ENCODE measurements at places on chromosomes 13 and 19. TPM values are rescaled to one million over a fixed set of nuclear protein-coding genes. Genes with fewer than 3 reads are reported as not detected.

ERICH4 gene
- not detected for total RNA-seq

GRCh38 chr13:30107521-30108136 is 199.7 kb downstream of the KATNAL1 start:
- no peak for DNase-seq
- peaks cover 29% of the 10 kb centered on the region for H3K4me1 ChIP-seq
- H3K36me3 ChIP-seq, result no peaks in the 10 kb centered on the region
- no peak overlapping the region for H3K4me3 ChIP-seq

KLK7 gene
- total RNA-seq, result not detected

KIR3DL1 gene
- not detected for total RNA-seq

DNA sequence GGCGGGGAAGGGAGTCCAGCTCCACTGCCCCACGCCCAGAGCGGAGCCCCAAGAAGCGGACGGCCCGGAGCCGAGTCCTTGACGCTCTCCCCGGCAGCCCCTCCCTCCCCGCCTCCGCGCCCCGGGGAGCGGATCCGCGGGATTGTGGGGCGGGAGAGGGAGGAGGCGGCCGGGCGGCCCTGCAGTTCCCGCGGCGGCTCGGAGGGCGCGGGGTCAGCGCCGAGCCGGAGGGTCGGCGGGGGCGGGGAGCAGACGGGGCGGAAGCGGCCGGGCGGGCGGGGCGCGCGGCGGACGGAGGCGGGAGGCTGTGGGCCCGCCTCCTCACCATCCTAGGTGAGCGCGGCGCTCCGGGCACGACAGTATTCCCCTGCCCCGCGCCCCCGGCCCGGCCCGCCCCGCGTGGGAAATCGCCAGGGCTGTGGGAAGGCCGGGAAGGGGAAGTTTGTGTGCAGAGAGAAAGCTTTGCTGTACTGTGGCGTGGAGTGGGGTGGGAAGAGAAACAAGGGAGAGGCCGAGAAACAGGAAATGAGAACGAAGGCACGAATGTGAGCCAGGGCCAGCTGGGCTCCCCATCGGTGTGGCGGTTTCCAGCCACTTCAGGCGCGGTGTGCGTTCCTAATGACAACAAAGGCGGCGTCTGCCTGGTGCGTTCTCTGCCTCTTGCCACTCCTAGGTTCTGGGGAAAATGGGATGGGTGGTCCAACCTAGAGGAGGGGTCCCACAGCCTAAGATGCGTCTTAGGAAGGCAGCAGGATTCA is 1.3 kb upstream of the KLF12 start:
- DNase-seq, result peak; percentile 80
- peaks cover 17% of the 10 kb centered on the region for H3K4me1 ChIP-seq

All from endothelial cell (in vitro differentiated cells).